Activated CD4-positive, alpha-beta T cell treated with anti-CD3 and anti-CD28 coated beads, Interleukin-2, Interleukin-6, amounts not matched to agents 100 ng/mL and 50 ng/mL, durations not matched to agents 16 hours and 8 hours (primary cell): ENCODE measurements at places on chromosomes 7 and 10.

GRCh38 chr10:9848981-9849380, 1168.7 kb upstream of the CELF2 start:
- DNase-seq: no peak

- no peak for DNase-seq
Measured at GRCh38 chr10:79068203-79068561, 584 bp upstream of the ZMIZ1 start.

GRCh38 chr7:32583791-32584190, 88.5 kb downstream of the AVL9 start:
- DNase-seq: no peak

DNA sequence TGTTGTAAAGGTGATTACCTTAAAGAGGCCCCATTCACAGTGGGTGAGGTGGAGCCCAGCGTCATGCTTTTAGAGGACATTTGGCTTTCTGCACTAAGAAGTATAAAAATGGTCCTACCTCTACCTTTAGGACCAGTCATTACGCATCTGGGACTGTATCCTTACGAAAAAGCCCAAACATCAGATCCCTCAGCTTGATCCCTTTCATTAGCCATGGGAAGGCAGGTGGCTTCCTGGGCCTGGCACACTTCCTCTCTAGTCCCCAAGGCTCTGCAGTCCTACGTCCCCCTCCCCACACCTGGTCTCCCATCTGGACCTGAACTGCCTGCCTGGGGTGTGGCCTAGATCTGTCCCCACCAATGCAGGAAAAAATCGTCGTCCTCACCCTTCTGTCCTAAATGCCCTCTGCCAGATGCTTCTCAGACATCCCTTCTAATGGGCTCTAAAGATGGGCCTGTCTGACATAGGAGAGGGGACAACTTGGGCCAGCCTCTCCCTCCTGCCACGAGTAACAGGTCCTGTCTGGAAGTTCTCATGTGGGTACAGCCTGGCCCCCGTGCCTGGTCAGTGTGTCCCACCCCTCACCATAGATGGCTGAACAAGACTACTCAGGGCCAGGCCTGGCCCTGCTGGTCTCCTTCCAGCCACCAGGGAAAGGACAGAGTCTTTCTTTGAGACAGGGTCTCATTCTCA, 11.8 kb upstream of the SLC18A3 start:
- DNase-seq: no peak

GRCh38 chr7:128427289-128427891, 17.6 kb upstream of the IMPDH1 start:
- peak; percentile 62 for DNase-seq

DNA sequence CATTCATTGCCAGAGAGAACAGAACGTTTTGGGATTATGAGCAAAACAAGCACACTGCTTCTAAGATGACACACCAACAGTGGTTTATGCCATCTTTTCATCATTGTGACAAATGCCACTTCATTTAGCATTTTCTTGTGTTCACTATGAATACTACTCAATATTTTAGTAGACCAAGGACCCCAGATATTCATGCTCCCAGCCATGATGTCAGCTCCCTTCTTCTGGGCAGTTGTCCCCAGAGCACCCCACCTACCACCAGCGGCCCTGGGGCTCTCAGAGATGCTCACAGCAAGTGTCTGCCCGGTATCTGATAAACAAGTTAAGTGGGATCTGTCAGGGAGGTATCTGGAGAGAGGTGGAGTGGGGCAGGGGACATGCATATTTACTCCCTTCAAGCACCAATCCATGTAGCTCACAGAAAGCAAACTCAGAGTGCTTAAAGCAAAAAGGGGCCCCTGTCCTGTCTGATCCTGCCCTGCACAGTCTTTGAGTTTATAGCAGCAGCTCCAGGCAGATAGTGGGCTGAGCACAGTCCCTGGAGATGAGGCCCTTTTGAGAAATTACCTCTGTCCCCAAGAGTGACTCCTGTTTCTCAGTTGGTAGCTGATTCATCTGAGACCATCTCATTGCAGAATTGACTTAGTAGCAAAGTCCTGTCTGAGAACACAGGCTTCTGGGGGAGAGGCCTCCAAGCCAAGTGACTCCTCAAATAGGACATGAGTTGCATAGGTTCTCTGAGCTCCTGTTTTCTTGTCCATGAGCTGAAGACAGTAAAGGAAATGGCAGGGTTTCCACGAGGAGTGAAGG, 281.8 kb upstream of the KLF6 start:
- DNase-seq: peak; percentile 51

DNA sequence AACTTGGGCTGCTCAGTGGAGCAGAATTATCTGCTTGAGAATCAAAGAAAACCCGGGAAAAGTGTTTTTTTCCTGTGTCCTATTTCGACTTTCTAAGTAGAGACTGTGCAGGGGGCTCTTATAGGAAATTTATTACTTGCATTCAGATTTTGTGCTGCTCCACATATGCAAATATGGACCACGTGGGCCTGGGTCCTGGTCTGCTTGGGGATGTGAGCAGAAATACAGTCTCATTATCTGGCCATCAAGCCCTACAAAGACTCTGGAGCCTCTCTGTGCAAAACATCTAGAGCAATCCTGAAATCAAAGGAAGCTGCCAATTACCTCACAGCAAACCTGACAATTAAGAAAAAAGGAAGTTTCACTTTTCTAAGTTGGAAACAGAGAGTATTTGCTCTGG, 216.9 kb downstream of the LRMDA start:
- no peak for DNase-seq

DNA sequence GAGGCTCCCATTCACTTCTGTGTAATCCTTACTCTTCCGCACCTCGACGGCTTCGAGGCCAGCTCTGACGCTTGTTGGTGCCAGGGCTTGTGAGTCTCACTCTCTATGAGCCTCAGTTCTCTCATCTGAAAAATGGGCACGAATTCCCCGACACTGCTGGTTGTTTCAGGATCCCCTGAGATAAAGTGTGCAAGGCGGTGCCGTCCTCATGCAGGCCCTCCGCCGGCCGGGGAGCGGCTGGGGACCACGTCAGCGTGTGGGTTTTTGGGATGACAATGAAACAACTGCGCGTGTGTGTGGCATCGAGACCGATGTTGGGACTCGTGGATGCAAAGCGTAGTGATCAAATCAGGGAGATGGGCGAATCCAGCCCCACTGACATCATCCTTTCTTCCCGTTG, 75.6 kb downstream of the FOXL3 start:
- no peak for DNase-seq

GRCh38 chr7:41065663-41066062, 637.2 kb downstream of the INHBA start:
- DNase-seq: no peak

DNA sequence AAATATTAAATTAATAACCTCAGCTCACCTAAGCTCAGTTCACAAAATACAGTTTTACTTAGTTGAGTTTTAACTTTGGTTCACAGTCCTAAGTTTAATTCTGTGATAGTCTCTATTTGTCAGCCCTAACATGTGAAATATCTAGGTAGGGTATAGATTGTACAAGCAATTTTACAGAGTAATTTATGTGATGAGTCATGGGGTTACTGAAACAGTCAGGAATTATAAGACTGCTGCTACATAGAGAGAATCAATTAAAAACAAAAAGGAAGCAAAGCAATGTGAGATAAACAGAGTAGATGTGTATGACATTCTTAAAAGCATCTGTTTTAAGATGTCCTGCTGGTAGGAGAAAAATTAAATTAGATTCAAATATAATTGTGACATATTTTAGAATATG, 1018.2 kb upstream of the KCND2 start:
- DNase-seq: no peak

DNA sequence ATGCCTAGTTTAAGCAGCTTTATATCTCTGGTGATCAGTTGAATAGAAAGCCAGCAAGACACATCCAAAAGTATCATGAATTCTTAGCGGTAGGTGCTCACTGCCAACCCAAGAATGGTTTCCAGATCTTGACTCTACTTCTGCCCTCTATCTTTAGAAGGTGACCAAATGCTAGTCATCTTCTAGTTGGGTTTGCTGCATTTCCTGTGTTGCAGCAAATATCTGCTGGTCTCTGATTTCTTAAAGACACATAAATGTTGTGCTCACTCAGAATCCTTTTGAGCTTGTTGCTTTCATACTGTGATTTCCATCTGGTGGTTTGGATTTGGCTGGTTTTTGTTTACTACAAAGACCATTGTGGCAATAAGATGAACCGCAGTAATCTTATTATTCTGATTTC, 2.2 kb downstream of the CDC123 start:
- DNase-seq: peak; percentile 39

DNA sequence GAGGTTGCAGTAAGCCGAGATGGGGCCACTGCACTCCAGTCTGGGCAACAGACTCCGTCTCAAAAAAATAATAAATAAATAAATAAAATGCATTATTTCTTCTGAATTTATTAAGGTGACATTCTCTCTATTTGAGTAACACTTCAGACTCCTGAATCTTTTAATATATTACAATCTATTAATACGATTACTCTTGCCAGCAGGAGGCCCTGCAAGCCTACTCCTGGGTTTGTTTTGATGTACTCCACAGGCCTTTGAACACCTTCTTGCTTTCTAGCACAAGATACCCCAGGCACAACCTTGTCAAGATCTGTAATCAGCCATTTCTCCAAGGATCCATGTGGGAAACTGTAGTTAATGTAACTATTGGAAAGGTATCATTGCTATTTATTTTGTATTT, 63.5 kb downstream of the COBL start:
- no peak for DNase-seq

DNA sequence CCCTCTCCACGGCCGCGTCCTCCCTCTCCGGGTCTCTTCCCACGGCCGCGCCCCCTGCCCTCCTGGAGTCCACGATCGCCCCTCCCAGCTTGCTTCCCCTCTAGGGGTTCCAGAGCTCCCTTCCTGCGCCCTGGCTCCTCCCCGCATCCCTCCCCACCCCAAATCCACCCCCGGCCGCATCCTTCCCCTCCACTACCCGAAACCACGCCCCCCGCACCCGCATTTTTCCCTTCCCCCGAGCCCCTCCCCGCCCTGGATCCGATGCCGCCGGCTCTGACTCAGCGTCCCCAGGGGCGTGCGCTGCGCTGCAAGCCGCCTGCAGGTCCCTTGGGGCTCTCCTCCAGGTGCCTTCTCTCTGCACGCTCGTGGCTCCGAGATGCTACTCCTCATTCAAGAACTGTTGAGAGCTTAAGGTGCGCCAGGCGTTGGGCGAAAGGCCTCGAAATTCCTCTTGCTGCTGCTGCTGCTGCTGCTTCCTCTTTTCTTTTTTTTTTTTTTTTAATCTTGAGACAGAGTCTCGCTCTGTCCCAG, 372 bp upstream of the TMEM130 start:
- DNase-seq: peak; percentile 68

DNA sequence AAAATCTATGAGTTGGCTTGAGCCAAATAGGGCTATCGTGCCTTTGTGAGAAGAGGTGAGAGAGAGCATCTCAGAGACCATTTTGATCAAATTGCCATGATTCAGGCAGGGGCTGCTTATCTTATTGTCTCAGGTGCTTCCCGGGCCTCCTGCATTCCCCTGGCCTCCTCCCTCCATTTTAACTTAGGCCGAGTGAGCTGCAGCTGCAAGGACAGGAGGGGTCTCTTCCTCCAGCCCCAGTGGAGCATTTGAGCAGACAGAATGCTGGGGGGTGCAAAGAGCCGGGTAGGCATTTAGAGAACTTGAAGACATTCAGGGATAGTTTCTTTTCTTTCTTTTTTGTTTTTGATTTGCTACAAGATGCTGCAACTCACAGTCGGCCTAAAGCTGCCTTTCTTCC, 59.0 kb downstream of the BUB3 start:
- DNase-seq: no peak

DNA sequence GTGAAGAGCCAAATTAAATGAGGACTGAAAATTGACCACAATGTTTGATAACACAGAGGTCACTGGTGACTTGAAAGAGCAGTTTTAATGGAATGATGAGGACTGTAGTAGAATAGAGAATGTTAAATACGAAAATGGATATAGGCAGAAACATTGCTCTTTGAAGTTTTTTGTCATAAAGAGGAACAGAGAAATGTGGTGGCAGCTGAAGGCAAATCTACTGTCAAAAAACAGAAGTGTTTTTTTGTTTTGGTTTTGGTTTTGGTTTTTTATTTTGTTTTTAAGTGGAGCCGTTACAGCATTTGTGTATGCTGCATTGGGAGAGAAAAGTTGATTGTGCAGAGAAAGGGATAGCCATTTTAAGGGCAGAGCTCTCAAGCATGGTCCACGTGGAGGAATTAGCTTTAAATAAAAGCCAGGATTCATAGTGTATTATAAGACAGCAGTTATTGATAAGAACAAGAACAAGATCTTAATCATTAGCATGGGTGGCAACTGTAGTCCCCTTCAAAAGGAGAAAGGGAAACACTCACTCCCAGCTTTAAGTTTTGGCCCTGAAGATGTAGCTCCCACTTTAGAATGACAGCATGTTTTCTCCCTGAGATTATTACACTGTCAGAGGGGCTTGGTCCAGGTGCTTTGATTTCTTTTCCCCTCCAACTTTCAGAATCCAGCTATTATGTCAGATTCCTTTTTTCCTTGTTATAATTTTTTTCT, 156.7 kb upstream of the BET1 start:
- no peak for DNase-seq

- DNase-seq: no peak
Measured at GRCh38 chr7:3979611-3980299, 678.7 kb downstream of the SDK1 start.

DNA sequence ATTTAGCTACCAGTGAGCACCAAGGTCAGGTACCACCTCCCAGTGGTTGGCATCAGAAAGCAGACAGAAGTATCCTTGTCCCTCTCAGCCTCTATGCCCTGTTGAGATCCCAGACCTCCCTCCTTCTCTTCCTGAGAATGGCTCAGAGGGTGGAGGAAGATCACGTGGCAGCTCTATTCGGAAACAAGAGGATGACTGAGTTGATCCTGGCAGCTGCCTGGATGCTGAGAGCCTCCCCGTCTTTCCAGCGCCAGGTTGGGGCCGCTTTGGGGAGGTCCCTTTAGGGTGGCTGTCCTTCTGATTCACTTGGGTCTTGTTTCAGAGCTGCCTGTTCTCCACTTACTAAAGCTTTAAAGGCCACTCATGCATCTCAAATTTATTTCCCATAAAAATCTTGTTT, 36.9 kb upstream of the NPFFR1 start:
- no peak for DNase-seq

- no peak for DNase-seq
Measured at GRCh38 chr10:24303522-24304310, 94.8 kb downstream of the KIAA1217 start.

- no peak for DNase-seq
Measured at GRCh38 chr7:64889686-64890162, 13.3 kb upstream of the ZNF273 start.

GRCh38 chr7:26101361-26102151, 50.4 kb upstream of the NFE2L3 start:
- no peak for DNase-seq

- peak; percentile 89 for DNase-seq
Measured at GRCh38 chr7:28037220-28038010, 143.2 kb downstream of the JAZF1 start.

DNA sequence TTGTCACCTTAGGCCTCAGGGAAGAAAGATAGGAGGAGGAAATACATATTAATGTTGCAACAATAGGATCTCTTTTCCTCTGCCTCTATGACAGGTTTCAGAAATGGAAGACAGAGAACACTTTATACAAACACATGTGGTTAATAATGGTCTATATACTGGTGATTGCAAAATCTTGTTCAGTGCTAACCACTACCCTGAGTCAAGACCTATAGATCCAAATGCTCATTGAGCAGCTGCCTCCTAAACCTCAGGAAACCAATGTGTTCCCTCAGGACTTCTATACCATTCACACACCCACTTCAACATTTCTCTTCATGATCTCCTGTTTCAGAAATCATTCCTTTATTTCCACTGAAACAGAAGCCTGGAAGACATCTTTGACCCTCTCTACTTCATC, 32.5 kb upstream of the VWDE start:
- no peak for DNase-seq

GRCh38 chr10:109022417-109023049, 900.8 kb downstream of the XPNPEP1 start:
- no peak for DNase-seq
